ENCODE measurements at places on chromosomes 1 and 21.

DNA sequence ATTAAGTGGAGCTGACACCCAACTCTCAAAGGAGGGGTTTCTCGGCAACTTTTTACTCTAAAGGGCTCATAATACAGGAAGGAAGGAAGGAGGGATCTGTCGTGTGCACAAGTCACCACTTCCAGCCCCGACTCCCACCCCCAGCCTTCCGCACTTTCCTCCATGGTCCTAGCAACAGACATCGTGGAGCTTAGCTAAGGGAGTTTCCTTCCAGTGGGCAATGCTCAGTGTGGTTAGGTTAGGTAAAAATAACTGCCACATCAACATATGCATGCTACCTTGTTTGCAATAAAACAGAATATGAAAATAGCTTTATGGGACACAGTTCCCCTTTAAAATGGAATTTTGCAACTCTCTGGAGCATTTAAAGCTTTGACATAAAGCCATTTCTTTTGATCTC, 35.2 kb downstream of the KANK4 start:
- DNase-seq, result no peak

- no peak for DNase-seq
Observed at GRCh38 chr1:236913371-236914037, 90.7 kb downstream of the MT1HL1 start.

- no peak for DNase-seq
Observed at GRCh38 chr21:25859235-25859929, 124.6 kb downstream of the GABPA start.

DNA sequence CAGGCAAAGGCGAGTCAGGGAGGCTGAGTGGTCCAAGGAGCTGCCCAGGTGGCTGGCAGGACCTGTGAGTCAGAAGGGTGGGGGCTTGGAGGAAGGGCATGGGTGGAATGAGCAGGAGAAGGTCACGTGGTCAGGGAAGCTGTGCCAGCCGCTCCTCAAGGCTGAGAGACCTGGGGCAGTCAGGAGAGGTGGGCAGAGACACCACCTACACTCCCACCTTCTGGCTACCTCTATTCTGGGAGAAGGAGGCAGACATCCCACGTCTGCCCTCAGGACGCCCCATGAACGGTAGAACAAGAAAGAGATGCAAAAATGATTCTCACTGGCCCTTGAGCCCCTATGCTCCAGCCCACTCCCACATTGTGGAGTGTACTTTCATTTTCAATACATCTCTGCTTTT, 151.8 kb upstream of the RAB4A start:
- DNase-seq, result no peak

DNA sequence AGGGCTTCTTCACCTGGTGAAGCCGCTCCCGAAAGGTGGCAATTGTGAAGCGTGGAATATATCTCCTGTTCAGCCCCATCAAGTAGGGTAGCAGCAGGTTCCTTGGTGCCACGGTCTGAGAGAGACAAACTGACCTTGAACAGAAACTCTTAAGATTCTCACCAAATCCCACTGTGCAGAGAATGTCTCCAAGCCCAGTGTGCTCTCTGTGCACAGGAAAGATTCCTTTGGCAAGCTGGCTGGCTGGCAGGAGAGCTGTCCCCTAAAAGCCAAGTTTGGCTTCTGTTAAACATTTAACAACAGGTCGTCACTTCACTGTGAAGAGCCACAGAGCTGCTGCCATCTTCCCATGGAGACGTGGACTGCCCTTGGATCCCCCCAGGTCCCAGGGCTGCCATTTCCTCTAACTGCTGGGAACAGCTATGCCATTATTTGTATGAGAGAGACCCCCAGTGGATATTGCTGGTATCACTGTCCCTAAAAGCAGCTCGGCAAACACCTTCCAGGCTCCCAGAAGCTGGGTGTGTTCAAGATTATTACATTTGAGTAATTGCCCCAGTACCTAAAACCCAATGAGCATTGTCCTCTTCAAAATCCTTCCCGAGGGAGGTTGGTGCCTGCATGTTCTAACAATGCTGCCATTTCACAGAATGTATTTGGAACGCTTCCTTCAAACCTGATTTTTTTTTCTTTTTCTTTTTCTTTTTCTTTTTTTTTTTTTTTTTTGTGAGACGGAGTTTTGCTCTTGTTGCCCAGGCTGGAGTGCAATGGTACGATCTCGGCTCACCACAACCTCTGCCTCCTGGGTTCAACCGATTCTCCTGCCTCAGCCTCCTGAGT, 71.8 kb downstream of the CD58 start:
- DNase-seq, result peak; percentile 32

DNA sequence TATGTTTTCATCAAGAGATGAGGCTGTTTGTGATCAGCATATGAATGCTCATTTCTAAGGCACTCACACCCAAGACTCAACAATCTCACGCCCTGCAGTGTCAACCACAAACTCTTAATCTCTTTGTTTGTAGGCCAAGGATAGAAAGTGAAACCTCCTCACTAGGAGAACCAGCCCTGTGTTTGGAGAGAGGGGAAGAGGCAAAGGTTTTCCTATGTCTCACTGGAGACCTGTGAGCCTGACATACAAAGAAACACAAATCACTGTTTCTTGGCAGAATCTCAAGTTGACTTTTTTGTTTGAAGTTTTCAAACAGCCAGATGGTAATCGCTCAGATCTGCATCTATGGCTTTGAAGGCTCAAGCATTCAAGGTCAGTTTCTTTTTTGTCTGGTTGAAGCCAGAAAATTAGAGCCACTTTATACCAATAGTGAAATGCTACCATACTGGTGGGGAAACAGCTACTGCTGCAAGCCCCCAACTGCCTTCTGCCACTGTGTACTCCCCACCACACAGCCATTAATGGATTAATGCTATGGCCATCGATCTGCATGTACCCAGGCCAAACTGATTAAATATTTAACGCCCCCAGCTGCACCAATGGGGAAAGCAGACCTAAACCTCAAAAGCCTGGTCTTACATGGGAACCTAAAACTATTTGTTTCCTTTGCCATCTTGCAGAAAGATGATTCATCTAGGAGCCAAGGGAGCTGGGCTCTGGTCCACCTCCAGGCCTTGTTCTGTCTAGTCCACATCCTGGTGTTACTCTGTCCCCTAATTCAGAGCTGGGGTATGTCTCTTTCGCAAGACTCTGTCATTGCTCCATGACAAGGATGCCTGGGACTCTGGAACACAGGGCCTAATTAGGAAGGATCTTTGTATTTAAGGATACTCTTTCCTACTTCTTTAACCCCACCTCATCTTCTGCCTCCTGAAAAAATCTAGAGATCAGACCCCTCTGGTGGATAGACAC, 16.3 kb downstream of the PDZK1 start:
- peak; percentile 25 for DNase-seq
